ENCODE measurements at places on chromosomes 3 and 15. TPM values are rescaled to one million over a fixed set of nuclear protein-coding genes. Genes with fewer than 3 reads are reported as not detected.

LYZL4 gene
- total RNA-seq = not detected

XCR1 gene
- total RNA-seq = 0.09 TPM

GP5 gene
- 0.09 TPM for total RNA-seq

ASB14 gene
- 3.9 TPM for total RNA-seq

CERS3 gene
- total RNA-seq = not detected

CTXN2 gene
- total RNA-seq = not detected

FSTL1 gene
- 154 TPM for total RNA-seq

CCR4 gene
- 0.11 TPM for total RNA-seq

SOX14 gene
- total RNA-seq = not detected

GOLGA6D gene
- not detected for total RNA-seq

TMED3 gene
- total RNA-seq = 15.9 TPM

SYNPR gene
- total RNA-seq = 0.71 TPM

DOCK3 gene
- total RNA-seq = 5.5 TPM

C3orf80 gene
- total RNA-seq = 0.40 TPM

NR2C2 gene
- 27.8 TPM for total RNA-seq

MAGEF1 gene
- 26.7 TPM for total RNA-seq

SLC24A5 gene
- total RNA-seq = not detected

RPUSD3 gene
- total RNA-seq = 34.9 TPM

SHQ1 gene
- total RNA-seq = 13.9 TPM

ZBBX gene
- 1.1 TPM for total RNA-seq

TKT gene
- 16.5 TPM for total RNA-seq

GPR160 gene
- total RNA-seq = 0.79 TPM

ITIH1 gene
- not detected for total RNA-seq

UPK1B gene
- total RNA-seq = not detected

CPN2 gene
- 1.6 TPM for total RNA-seq

SHC4 gene
- 4.2 TPM for total RNA-seq

GRIP2 gene
- 40.2 TPM for total RNA-seq

Data from heart right ventricle (tissue), 16 donors.